ENCODE measurements at places on chromosomes 13 and 19.

- peak; percentile 87 for DNase-seq
Observed at GRCh38 chr19:996051-996838, 4.0 kb upstream of the GRIN3B start.

GRCh38 chr19:2867025-2867991 lies at the start of gene ZNF556:
TSS of gene ZNF556 (plus strand) at chr19:2867335. CDS start at chr19:2867422, 87 bp downstream.
- DNase-seq, result no peak

- peak; percentile 53 for DNase-seq
Observed at GRCh38 chr19:20278342-20278741, 111.3 kb downstream of the ZNF486 start.

- no peak for DNase-seq
Observed at GRCh38 chr19:30111021-30111855, 169.2 kb downstream of the URI1 start.

DNA sequence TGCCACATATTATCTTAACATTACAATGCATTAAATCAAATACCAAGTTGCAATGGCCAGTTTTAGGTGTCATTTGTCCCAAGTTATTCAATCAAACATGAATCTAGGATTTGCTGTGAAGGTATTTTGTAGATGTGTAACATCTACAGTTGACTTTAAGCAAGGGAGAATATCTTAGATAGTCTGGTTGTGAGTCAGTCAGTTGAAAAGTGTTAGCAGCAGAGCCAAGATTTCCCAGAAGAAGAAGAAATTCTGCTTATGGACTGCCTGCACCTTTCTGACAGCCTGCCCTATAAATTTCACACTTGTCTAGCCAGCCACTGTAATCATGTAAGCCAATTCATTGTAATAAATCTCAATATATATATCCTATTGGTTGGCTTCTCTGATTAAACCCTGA lies 41.3 kb upstream of the INTS6 start:
- DNase-seq, result no peak

All from immature natural killer cell (primary cell).